ENCODE measurements at places on chromosomes 1 and 21.

DNA sequence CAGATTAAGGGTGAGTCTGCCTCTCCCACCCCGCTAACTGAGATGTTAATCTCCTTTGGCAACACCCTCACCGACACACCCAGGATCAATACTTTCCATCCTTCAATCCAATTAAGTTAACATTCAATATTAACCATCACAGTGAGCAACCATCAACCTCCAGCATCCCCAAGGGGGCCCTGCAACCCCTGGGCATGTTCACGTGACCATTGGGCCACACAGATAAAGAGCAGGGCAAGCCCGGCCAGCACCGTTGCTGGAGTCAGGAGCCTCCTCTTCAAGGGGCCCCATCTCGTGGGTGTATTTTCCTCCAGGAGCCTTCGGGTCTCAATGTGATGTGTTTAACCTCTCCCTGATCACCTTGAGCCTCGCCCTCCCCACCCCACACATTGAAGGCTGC lies 8.0 kb upstream of the GPR157 start:
- DNase-seq, result no peak

DNA sequence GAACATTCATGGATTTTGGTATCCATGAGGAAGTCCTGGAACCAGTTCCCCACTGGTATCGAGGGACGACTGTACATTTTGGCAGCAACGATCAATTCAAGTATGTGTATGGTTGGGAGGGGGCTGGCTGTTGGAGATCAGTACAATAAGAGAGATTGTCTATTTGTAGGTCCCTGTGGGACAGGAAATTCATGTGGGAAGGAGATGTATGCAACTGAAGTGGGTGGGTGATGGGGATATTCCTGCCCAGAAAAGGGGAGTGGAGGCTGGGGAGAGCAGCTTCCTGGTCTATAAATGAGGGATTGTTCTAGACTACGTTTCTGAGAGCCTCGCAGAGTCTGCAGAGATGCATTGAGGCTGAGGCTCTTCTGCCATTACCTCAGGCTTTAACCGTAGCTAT lies 140.2 kb upstream of the MAGI3 start:
- DNase-seq, result no peak

- no peak for DNase-seq
These were observed 123.5 kb upstream of the HOOK1 start for GRCh38 chr1:59691261-59691660.

- peak; percentile 35 for DNase-seq
These were observed 150.8 kb downstream of the CAMTA1 start for GRCh38 chr1:6935911-6936690.

DNA sequence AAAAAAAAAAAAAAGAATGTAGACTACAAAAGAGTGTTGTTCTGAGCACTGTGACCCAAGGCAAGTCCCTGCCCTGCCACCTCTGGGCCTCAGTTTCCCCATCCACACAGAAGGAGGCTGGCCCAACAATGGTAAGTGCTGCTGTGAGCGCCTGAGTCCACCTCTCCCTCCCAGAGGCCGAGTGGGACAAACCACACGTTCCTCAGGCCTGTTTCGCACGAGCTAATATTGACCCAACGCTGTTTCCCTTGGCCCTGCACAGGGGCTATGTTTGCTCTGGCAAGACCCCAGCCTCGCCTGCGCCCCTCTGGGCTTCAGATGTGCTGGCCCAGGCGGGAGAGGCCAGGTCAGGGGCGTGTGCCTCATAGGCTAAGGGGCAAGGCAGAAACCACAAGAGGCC lies 12.6 kb upstream of the LAPTM5 start:
- no peak for DNase-seq

- DNase-seq, result no peak
These were observed 78.3 kb upstream of the LMO4 start for GRCh38 chr1:87250336-87250735.

DNA sequence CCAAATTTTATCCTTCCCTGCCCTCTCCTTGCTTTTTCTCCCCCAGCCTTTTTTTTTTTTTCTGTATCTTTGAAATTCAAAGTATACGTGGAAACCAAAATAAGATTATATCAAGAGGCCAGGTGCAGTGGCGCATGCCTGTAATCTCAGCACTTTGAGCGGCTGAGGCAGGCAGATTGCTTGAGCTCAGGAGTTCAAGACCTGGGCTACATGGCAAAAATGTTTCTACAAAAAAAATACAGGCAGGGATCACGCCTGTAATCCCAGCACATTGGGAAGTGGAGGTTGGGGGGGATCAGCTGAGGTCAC lies 6.6 kb upstream of the PRCC start:
- no peak for DNase-seq

- DNase-seq, result peak; percentile 31
These were observed 510 bp downstream of the DENND4B start for GRCh38 chr1:153945795-153946621.

- peak; percentile 11 for DNase-seq
These were observed 14.8 kb upstream of the MATN1 start for GRCh38 chr1:30738040-30738714.

DNA sequence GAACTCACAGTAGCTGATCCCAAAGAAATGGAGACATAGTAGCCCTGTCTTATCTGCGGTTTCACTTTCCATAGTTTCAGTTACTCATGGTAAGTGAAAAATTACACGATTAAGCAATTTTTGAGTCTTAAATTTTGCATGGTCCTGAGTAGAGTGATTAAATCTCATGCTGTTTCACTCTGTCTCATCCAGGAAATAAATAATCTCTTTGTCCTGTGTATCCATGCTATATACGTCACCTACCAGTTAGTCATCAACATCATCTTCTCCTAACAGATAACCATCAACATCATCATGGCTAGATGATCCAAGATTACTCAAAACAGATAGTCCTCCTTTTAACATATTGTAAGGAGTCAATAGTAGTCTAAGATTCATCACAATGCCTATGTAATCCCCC lies 1589.3 kb downstream of the BRINP3 start:
- no peak for DNase-seq

- DNase-seq, result no peak
These were observed 52.7 kb downstream of the VWA5B1 start for GRCh38 chr1:20343149-20343937.

DNA sequence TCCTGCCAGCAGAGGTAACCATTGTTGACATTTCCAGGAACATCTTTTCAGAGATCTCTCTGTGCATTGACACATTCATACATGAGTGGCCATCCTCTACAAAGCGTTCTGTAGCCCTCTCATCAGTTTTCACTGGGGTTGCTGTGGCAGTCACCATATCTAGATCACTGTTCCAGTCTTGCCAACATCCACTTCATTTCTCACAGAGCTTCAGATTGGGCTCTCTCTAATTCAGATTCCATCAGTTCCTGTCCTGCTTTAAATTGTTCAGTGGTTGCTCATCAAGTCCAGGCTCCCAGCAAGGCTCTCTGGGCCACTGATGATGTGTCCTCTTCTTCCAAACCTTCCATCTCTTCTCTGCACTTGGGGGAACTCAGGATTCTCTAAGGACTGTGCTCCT lies 173.7 kb downstream of the KCNJ6 start:
- DNase-seq, result no peak

- no peak for DNase-seq
These were observed 13.1 kb upstream of the BCL9 start for GRCh38 chr1:147527941-147528936.

DNA sequence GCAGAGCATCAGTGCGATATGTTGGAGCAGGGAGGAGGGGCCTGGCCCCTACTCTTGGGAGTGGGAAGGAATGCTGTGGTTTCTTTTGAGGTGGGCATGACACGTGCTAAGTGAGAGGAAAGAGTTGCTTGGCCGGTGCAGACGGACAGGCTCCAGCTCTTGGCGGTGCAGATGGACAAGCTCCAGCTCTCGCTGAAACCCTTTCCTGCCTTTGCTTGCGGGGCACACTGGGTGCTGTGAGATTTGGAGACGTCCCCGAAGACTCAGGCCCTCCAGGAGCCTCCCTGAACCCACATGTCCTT lies 15.9 kb downstream of the PDXK start:
- DNase-seq, result no peak

- no peak for DNase-seq
These were observed 11.0 kb upstream of the WNT4 start for GRCh38 chr1:22153660-22154437.

DNA sequence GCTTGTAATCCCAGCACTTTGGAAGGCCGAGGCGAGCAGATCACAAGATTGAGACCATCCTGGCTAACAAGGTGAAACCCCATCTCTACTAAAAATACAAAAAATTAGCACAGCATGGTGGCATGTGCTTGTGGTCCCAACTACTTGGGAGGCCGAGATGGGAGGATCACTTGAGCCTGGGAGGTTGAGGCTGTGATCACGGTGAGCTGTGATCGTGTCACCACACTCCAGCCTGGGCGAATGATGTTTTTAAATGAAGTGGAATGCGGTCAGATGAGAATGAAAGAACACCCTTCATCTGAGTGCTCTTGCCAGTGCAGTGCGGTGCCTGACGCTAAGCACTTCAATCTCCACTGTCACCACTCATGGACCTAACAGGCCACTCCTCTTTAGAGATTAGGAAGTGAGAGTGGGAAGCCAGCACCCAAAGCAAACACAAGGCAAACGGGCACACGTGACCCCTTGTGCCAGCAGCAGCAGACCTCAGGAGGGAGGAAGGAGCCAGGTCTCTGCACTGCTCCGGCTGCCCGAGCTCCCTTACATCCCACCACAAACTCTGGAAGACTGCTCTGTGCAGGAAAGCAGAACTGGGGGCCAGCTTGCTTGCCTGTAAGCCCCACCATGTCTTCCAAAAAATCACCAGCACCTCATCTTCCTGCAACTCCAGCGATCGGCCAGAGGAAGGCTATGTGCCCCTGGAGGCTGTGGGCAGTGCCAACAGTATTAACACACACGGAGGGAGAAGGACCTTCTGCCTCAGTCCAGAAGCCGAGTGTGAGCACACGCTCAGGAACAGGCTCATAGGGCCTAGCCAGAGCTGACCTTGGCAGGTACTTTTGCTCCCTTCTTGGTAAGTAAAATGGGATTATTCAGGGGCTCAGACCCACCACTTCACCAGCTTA lies 9.7 kb downstream of the CTNNBIP1 start:
- peak; percentile 98 for DNase-seq

GRCh38 chr1:93758842-93759515 lies 77.3 kb upstream of the BCAR3 start:
- DNase-seq, result no peak

- no peak for DNase-seq
These were observed 109.7 kb downstream of the PLXNA2 start for GRCh38 chr1:208134491-208134890.

DNA sequence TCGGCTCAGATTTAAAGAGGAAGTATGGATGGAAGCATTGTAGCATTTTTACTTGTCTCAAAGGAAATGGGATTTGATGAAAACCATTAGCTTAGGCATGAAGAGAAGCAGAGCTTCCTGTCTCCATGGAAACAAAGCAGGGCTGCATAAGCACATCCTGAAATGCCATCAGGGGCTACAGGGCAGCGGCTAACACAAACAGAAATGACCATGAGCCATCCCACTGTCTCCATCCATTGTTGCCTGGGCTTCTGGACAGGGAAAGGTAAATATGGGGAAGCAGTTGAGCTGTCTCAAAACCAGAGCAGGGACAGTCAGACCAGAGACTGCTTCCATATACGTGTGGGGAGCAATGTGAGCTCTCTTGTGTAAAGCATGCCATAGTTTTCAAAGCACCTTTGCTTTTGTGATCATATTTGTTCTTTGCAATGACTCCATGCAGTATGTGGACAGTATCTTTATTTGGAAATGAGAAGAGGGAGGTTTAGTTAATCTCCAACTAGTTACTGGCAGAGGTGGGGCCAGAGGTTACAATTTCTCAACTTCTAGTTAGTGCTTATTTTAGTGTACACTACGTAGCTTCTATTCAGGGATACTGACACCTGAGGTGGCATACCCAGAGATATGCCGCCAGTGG lies 176.1 kb downstream of the CACNA1E start:
- DNase-seq, result no peak
